ENCODE measurements at places on chromosomes 16 and 17. TPM values are rescaled to one million over a fixed set of nuclear protein-coding genes. Genes with fewer than 3 reads are reported as not detected.

The PDILT gene
- not detected for total RNA-seq

- no peaks in the 10 kb centered on the region for H3K4me1 ChIP-seq
- H3K27me3 ChIP-seq: no peaks in the 10 kb centered on the region
- DNase-seq: no peak
- H3K4me3 ChIP-seq: no peak overlapping the region
Observed at GRCh38 chr16:70331588-70332358, 14.9 kb upstream of the DDX19A start.

The TMC7 gene
- not detected for total RNA-seq

The RNF112 gene
- total RNA-seq: 1.8 TPM

GRCh38 chr16:27768651-27769272 is 218.8 kb downstream of the KATNIP start:
- H3K27ac ChIP-seq: no peak overlapping the region
- H3K4me3 ChIP-seq: no peak overlapping the region
- H3K27me3 ChIP-seq: no peaks in the 10 kb centered on the region

The NPIPA2 gene
- total RNA-seq: 2.6 TPM

DNA sequence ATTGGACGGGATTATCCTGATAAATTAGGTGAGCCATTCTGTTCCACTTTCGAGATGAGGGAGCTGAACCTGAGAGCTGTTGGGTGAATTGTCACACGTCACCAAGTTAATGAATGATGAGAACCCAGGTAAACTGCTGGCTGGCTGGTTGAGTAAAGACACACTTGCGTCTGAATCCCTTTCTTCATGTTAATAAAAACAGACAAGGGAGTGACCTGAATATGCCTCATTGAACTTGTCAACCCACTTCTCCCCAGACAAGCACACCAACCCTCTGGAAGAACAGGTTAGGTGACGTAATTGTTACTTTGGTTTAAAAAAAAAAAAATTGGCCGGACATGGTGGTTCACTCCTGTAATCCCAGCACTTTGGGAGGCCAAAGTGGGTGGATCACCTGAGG is 400.9 kb upstream of the CDH5 start:
- H3K27ac ChIP-seq: no peak overlapping the region
- no peaks in the 10 kb centered on the region for H3K4me1 ChIP-seq
- no peaks in the 10 kb centered on the region for H3K27me3 ChIP-seq
- no peak for DNase-seq

DNA sequence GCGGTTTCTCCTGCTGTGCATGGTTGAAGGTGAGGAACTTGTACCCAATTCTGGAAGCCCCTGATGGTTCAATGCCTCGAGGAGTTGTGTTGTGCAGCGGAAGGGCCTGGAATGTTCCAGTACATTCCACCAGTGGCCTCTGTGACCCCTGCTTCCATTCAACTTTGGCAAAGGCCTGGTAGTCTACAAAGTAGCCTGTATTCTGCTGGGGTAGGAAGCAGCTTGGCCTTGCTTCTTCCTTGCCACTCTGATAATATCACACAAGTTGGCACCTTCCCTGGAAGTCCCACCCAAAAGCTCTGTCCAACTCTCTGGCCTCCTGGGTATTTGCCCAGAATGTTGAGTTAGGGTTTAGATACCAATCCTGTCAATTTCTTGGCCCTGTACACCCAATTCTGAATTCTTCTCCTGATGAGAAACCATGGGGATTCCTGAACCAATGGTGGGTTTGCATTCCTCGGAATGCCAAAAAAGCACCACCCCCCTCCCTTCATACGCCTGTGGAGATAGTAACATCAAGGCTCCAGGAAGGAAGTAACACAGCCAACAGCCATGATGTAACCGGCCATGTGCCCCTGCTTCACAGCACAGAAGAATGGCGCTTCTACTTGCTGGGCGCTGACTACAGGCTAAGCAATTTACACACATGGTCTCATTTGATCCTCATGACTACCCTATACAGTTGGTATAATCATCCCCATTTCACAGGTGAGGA is 11.8 kb upstream of the FAM117A start:
- DNase-seq: no peak
- H3K27ac ChIP-seq: no peak overlapping the region
- H3K4me1 ChIP-seq: peaks cover 9% of the 10 kb centered on the region
- H3K36me3 ChIP-seq: no peaks in the 10 kb centered on the region

The BAIAP3 gene
- 27.4 TPM for total RNA-seq

DNA sequence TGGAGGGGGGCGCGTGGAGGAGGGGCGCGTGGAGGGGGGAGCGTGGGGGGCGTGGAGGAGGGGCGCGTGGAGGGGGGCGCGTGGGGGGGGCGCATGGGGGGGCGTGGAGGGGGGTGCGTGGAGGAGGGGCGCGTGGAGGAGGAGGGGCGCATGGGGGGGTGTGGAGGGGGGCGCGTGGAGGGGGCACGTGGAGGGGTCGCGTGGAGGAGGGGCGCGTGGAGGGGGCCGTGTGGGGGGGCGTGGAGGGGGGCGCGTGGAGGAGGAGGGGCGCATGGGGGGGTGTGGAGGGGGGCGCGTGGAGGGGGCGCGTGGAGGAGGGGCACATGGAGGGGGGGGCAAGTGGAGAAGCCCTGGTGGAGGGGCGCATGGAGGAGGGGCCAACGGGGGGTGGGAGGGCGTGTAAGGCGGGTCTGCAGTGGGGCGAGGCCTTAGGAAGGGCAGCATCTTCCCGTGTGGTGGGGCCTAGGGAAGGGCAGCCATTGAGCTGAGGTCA is 7.3 kb downstream of the MSLN start:
- no peak for DNase-seq
- no peaks in the 10 kb centered on the region for H3K27me3 ChIP-seq
- H3K27ac ChIP-seq: no peak overlapping the region
- H3K4me1 ChIP-seq: no peaks in the 10 kb centered on the region

DNA sequence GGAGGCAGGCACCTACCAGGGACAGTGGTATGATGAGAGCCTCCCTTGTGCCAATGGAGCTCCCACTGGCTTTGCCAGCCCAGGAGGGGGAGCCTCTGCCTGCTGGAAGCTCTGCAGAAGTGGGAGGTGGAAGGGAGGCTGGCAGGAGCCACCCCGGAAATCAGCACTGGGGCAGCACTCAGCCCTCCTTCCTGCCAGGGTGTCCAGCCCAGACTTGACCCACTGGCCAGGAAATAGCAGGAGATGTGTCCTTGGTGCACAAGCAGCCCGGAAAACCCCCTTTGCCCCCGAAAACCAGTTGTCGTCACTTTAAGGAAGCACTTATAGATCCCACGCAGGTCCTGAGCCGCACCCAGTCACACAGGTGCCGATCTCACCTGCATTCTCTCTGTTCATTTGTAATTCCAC is 49.3 kb upstream of the CACNG4 start:
- H3K4me3 ChIP-seq: no peak overlapping the region
- H3K27ac ChIP-seq: no peak overlapping the region
- peaks cover 4% of the 10 kb centered on the region for H3K27me3 ChIP-seq
- DNase-seq: no peak
- no peaks in the 10 kb centered on the region for H3K4me1 ChIP-seq

DNA sequence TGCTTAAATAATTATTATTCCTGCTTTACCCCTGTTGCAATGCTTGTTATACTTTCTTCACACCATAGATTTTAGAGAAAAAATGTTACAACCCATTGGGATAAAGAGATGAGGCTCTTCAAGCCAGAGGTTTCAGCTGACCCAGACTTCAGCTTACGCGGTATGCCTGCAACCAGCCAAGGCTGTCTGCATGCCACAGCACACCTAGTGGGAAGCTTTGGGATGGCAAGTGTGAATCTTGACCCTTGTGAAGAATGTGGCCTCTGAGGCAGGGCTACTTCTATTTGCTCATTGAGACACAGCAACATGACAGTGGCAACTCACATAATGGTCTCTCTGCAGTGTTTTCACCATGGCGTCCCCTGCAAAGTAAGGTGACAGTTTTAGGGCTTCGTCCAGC is 193.9 kb upstream of the PIRT start:
- no peaks in the 10 kb centered on the region for H3K27me3 ChIP-seq
- no peaks in the 10 kb centered on the region for H3K36me3 ChIP-seq
- H3K4me1 ChIP-seq: no peaks in the 10 kb centered on the region
- no peak for DNase-seq

- H3K4me1 ChIP-seq: no peaks in the 10 kb centered on the region
Observed at GRCh38 chr17:55743103-55743679, 7.7 kb upstream of the PCTP start.

- peaks cover 4% of the 10 kb centered on the region for H3K27me3 ChIP-seq
- DNase-seq: peak; percentile 60
Observed at GRCh38 chr16:5615868-5616642, 518.5 kb upstream of the EEF2KMT start.

DNA sequence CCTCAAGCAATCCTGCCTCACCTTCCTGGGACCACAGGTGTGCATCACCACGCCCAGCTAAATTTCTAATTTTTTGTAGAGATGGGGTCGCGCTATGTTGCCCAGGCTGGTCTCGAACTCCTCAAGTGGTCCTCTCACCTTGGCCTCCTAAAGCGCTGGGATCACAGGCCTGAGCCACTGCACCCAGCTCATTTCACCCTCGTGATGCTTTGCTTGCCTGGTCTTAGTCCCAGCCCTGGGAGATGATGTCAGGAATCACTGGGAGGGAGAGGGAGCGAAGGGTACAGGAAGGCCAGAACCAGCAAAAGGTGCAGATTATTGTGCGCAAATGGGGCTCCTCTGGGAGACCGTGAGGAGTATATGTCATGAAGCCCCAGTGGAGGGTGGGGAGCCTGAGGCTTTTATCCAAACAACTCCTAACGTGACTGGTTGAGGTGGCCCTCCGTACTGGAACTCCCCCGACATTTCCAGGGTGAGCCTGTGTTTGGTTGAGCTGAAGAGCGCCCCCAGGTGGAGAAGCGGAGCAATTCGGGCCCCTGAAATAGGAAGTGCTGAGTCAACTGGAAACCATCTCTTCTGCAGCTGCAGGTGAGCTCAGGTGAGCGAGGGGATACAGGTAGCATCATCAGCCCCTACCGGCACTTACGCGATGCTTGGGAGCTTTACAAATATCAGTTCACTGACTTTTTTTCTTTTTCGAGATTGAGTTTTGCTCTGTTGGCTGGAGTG is 41.2 kb upstream of the HAPSTR1 start:
- no peak overlapping the region for H3K27ac ChIP-seq
- no peak overlapping the region for H3K4me3 ChIP-seq
- peaks cover 2% of the 10 kb centered on the region for H3K36me3 ChIP-seq
- H3K4me1 ChIP-seq: peaks cover 11% of the 10 kb centered on the region
- H3K27me3 ChIP-seq: peaks cover 3% of the 10 kb centered on the region
- DNase-seq: no peak

DNA sequence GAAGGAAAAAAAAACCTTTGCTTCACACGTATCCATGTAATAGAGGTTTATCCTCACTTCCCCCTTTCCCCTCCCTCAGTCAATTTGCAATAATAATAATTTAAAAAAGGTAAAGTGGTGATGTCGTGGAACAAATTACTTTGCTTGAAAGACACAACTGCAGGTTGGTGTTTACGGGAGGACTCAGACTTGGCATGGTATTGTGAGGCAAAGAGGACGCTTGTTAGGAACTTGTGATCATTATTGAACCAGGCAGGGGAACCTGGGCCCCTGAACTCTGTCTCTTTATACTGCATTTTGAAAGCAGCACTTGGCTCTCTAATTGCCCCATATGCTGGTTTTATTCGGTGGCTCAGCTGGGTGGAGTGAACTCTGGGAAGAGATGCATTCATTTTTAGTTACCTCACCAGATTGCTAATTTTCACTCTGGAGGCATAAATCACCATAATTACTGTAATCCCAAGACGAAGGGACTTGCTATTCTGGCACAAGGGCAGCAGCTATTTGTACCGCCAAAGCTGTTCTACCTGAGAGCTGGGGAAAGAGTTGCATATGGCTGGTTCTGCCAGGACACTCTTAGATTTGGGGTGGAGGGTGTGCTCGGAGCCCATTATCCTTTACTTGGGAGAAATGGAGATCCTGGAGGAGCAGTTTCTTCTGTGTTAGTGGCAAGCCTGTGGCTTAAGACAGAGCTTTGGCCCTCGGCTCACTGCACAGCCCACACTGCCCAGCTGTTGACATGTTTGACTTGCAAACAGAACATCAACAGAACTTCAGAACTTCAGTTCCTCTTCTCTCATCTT is 5.7 kb upstream of the DHX8 start:
- no peak overlapping the region for H3K4me3 ChIP-seq
- H3K36me3 ChIP-seq: no peaks in the 10 kb centered on the region
- peaks cover 5% of the 10 kb centered on the region for H3K27me3 ChIP-seq
- no peak overlapping the region for H3K27ac ChIP-seq
- H3K4me1 ChIP-seq: no peaks in the 10 kb centered on the region
- no peak for DNase-seq

GRCh38 chr17:792277-792676 is 10.1 kb downstream of the MRM3 start:
- peaks cover 13% of the 10 kb centered on the region for H3K36me3 ChIP-seq
- no peaks in the 10 kb centered on the region for H3K27me3 ChIP-seq
- peaks cover 2% of the 10 kb centered on the region for H3K4me1 ChIP-seq
- no peak overlapping the region for H3K4me3 ChIP-seq

GRCh38 chr17:13597723-13598347 is 3.9 kb downstream of the HS3ST3A1 start:
- DNase-seq: no peak
- peaks cover 53% of the 10 kb centered on the region for H3K27me3 ChIP-seq
- no peak overlapping the region for H3K27ac ChIP-seq
- no peak overlapping the region for H3K4me3 ChIP-seq

The TTYH2 gene
- 11.2 TPM for total RNA-seq

GRCh38 chr17:73480740-73481139 is 163.5 kb downstream of the SDK2 start:
- peaks cover 2% of the 10 kb centered on the region for H3K4me1 ChIP-seq
- no peaks in the 10 kb centered on the region for H3K27me3 ChIP-seq
- no peak overlapping the region for H3K4me3 ChIP-seq
- H3K27ac ChIP-seq: no peak overlapping the region

- no peak for DNase-seq
- H3K27ac ChIP-seq: peak overlapping the region; percentile 65
- peak overlapping the region; percentile 51 for H3K4me3 ChIP-seq
- peaks cover 76% of the 10 kb centered on the region for H3K27me3 ChIP-seq
- peaks cover 18% of the 10 kb centered on the region for H3K4me1 ChIP-seq
Observed at GRCh38 chr16:86508028-86508946, 2.0 kb upstream of the FOXF1 start.

The EVPLL gene
- total RNA-seq: not detected

DNA sequence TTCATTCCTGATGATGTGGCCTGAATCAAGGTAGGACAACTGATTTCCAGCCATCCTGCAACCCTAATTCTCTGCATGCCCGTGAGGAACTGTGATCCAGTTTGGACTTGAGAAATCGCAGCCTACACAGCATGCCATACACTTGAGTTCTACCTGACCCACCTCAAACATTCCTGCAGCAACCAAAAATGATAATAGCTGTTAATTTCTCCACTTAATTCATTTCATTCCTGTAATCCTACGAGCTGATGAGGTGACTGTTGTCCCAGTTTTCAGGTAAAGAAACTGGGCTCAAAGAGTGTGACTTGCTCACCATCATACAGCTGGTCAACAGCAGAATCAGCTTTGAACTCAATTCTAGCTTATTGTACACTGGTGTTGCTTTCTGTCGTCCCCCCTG is 2.2 kb upstream of the GAS7 start:
- H3K27me3 ChIP-seq: peaks cover 37% of the 10 kb centered on the region
- DNase-seq: no peak
- no peaks in the 10 kb centered on the region for H3K36me3 ChIP-seq
- no peak overlapping the region for H3K27ac ChIP-seq
